Astrocyte of the hippocampus (primary cell): ENCODE measurements at places on chromosomes 7 and 10.

DNA sequence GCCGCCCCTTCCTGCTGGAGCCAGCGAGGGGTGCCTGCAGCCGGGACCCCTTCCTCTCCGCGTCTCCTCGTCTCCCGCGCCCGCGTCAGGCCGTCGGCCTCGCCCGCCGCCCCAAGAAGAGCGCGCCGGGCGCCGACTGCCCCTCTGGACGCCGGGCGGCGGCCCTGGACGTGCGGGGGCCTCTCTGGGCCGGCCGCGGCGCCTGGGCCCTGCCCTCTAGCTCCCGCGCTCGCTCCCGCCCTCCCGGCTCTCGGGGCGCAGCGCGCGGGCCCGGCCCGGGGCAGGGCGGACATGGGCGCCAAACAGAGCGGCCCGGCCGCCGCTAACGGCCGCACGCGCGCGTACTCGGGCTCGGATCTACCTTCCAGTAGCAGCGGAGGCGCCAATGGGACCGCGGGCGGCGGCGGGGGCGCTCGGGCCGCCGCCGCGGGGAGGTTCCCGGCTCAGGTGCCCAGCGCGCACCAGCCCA is 704 bp downstream of the ZNRF2 start:
- peak; percentile 74 for DNase-seq

GRCh38 chr10:114242235-114242634 is 3.2 kb downstream of the VWA2 start:
- no peak for DNase-seq

DNA sequence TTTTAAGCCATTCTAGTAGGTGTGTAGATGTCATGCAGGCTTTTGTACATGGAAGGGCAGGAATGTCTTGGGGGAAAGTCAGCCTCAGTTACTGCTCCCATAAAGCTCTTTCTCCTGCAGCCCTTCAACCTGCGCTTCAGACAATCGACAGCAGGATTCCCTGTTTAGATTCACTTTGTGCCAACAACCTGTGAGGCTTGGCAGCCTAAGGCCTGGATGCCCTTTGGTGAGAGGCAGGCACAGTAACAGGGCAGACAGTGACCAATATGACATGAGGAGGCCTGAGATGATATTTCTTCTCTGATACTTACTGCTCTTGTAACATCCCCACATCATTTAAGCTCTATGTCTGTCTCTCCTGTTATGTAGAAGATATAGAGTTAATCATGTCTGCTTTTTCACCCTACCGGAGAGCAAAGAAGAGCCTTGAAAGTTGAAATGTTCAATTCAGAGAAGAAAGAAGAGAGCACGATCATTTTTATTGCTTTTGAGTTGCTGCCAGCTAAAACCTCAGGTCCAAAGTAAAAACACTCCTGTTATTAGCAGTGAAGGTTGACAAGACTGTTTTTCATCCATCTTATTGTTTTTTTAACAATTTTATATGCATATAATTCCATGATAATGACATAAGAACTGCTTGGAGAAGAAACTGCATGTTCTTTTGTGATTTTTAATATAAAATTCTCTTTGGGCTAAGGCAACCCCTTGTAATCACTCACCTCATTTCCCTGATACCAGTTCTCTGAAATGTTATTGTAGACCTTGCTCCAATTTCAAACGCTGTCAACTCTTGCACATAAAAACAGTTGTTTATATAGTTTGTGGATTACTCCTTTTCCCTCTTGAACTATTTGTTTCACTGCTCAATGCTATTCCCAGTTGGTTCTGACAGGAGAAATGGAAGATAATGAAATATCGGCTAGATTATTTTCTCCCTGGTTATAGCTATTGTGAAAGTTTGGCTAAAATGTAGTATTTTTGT is 140.9 kb downstream of the GALNT17 start:
- no peak for DNase-seq

GRCh38 chr7:144842377-144842851 is 6.6 kb upstream of the TPK1 start:
- DNase-seq: no peak

DNA sequence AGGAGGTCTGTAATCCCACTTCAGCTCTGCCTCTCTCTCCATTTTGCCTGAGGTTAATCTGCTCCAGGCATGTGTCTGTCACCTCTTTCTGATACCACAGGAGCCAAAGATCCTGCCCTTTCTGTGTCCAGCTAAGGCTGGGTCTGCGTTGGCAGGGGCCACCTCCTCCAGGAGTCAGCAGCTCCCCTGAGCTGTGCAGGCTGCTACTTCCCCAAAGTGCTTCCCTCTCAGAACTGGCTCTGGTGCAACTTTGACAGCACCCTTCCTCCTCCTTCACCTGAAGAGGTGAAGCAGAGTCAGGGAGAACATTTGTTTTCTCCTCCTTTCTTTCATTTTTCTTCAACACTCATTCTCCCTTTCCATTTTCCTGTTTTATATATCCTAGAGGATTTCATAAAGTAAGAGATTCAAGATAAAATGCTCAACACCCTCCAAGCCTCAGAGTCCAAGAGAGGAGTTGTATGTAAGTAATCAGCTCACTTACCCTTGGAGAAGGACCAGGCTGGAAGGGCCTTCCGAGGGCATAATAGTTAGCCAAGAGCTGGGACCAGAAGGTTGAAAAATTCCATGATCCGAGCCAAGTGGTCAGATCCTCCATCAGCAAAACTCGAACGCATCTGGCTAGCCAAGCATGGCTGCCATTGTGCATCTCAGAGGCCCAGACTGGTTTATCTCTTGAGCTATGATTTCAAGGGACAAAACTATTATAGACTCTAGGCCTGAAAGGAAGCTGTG is 257.3 kb downstream of the PTEN start:
- no peak for DNase-seq

GRCh38 chr10:131925011-131925649 is 24.3 kb downstream of the PPP2R2D start:
- DNase-seq: no peak

DNA sequence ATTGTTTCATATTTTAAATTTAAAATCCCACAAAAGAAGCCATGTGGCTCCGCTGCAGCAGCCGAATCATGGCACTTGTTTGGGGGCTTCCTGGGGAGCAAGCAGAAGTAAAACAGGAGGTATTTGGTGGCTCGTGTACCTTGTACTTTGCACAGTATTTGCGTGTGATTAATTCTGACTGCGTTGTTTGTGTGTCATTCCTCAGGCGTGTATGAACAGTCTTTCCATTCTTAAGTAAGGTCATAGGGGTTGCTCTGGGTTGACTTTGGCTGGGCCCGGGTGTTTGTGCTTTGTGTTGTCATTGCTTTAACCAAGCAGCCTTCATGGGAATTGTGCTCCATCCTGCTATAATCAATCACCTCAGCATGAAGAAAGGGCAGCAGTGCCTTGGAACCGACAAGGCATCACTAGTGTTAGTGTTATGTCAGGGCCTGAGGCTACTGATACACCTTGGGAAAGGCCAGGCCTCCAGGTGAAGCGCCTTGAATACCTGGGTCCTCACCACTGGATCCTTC is 182.4 kb downstream of the ARHGAP21 start:
- peak; percentile 61 for DNase-seq

- no peak for DNase-seq
Observed at GRCh38 chr7:116929021-116929420, 24.3 kb upstream of the ST7 start.

GRCh38 chr7:70312336-70312735 is 714.1 kb downstream of the AUTS2 start:
- no peak for DNase-seq

GRCh38 chr10:29648114-29648982 is 13.6 kb upstream of the SVIL start:
- DNase-seq: peak; percentile 74

DNA sequence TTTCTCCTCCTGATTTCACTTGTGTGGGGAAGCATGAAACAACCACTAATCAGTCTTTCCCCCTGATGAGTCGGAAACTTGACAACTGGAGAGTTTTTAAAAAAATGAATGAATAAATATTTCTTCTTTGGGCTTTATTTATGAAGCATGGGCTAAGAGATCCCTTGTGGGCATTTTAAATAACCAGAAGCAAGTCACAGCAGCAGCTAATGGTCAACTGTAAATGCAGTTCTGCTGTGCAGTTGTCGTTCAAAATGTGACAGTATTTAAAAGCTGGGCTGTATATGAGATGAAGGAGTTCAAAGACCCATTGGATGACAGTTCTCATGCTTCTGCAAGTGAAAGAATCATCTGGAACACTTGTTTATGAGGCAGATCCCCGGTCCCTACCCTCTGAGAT is 54.1 kb downstream of the STEAP1B start:
- no peak for DNase-seq

- peak; percentile 57 for DNase-seq
Observed at GRCh38 chr10:79192677-79193003, 123.9 kb downstream of the ZMIZ1 start.

DNA sequence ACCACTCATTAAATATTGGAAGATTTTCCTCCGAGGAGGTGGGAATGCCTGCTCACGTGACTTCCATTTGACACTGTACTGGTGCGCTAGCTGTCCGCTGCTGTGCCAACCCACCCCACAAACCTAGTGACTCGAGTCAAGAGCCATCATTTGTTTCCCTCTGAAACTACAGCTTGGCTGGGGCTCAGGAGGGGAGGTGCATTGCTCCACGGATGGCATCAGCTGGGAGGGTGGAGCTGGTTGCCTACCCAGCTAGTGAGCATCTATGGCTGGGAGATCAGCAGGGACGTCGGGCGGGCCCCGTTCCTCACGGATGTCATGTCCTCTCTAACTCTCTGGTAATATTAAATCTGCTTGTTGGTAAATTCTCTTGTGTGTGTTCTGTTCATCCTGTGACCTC is 9.5 kb upstream of the FOXL3 start:
- DNase-seq: no peak

DNA sequence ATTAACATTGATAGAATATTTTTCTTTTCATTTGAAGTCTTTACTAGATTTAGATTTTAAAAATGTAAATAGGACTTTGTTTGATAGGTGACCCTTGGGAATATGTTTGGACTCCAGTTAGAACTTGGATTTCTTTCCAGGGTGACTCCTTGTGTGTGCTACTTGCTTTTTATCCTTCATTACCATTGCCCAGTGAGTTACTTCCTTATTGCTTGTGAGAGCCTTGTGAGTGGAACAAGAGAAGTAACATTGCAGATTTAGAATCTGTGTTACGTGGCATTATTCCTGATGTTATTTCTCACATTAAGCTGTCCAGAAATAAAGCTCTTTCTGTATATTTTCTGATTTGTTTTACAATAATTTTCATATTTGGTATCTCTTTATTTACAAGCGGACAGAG is 128.0 kb upstream of the LRGUK start:
- DNase-seq: no peak

GRCh38 chr10:26156019-26156418 is 60.6 kb upstream of the GAD2 start:
- DNase-seq: no peak

- no peak for DNase-seq
Observed at GRCh38 chr10:124614003-124614659, 130.0 kb downstream of the FAM53B start.

- no peak for DNase-seq
Observed at GRCh38 chr10:112695539-112695938, 248.5 kb downstream of the VTI1A start.

- DNase-seq: no peak
Observed at GRCh38 chr10:97217299-97217698, 31.5 kb upstream of the SLIT1 start.

DNA sequence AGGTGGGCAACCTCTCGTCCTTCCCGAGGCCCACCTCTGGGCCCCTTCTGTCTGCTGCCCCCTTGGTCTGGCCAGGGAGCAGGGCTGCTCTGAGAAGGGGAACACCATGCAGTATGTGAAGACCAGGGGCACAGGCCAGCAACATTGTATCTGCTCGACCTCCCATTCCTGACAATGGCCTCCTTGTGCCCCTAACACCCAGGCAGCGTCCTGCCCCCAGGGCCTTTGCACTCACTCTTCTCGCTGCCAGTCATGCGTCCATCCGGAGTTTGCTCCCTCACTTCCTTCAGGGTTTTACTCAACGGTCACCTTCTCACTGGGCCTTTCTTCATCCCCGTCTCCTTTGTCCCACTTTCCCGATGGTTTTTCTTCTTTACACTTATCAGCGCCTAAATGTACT is 232.9 kb upstream of the GRB10 start:
- DNase-seq: no peak

DNA sequence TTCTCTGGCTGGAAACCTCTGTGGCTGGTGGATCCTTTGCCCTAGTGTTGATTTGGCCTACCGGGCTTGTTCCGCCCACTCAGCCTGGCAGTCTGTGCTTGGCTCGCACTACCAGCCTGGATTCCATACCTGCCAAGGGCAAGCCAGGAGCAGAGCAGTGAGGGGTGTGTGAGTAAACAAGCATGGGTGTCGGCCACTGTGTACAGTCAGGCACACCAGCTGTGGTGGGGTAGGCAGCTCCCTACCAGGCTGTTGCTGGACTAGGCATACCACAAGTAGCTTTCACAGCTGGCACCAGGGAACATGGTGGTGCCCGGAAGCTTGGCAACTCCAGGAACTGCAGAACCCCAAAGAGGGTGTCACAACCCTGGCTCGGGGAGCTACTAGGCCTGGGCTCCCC is 942.9 kb upstream of the LRRN3 start:
- DNase-seq: no peak

- no peak for DNase-seq
Observed at GRCh38 chr10:54940418-54940817, 139.4 kb upstream of the PCDH15 start.

DNA sequence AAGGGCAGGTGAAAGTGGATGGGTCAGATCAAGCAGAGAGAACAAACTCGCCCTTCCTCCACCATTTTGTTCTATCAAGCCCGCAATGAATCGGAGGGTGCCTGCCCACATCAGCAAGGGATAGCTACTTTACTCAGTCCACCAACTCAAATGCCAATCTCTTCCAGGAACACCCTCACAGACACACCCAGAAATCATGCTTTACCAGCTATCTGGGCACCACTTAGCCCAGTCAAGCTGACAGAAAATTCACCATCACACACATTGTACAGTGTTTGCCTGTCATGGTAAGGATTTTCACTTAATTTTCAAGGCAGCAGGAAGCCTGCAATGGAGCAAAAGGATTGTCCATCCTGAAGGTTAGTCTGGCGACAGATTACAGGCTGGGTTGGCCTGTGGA is 75.2 kb downstream of the FAM107B start:
- no peak for DNase-seq

- DNase-seq: no peak
Observed at GRCh38 chr7:143300959-143301935, 13.1 kb downstream of the CASP2 start.

- DNase-seq: no peak
Observed at GRCh38 chr10:103802637-103803353, 52.6 kb downstream of the SH3PXD2A start.

DNA sequence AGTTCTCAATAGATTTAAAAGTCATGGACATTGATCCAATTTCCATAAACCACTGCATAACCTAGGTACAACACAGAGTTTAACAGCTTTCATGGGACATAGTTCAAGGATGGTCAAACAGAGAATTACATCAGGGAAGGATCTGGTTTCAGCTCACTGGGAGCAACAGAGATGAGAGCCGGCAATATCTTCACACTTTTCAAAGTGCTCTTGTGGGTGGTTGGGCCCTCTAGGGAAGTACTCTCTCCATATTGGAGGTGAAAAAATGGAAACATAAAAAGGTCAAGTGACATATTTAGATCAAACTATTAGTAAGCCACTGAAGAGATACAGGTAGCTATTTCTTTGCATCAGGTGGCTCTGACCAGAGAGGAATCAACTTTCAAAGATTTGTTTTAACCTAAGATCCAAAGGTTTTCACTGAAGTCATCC is 61.8 kb upstream of the LRRN3 start:
- no peak for DNase-seq

GRCh38 chr7:65233409-65234034 is 140.1 kb upstream of the ZNF92 start:
- DNase-seq: no peak

GRCh38 chr7:2517026-2517425 is 2.5 kb upstream of the LFNG start:
- peak; percentile 97 for DNase-seq

- no peak for DNase-seq
Observed at GRCh38 chr10:34184397-34184796, 630.7 kb downstream of the PARD3 start.
